ENCODE measurements at places on chromosomes 3 and 15. TPM values are rescaled to one million over a fixed set of nuclear protein-coding genes. Genes with fewer than 3 reads are reported as not detected.

GRCh38 chr3:69288161-69288895 lies 97.6 kb downstream of the FRMD4B start:
- no peak for DNase-seq

GRCh38 chr3:59212128-59212779 lies 162.4 kb upstream of the CFAP20DC start:
- DNase-seq, result no peak

CCDC54 gene
- total RNA-seq, result not detected

- DNase-seq, result no peak
Measured at GRCh38 chr15:43821505-43821904, 3.0 kb downstream of the MFAP1 start.

MESP2 gene
- total RNA-seq, result not detected

GRCh38 chr3:156826896-156827882 lies 1.0 kb downstream of the LEKR1 start:
- no peak for DNase-seq

Measured in heart right ventricle (tissue), 16 donors.